NCI-H1417 treated with DMSO at 0.1 percent for 48 hours (cell line): ENCODE measurements at places on chromosomes 2 and 18.

- no peak for DNase-seq
These were observed 91.1 kb downstream of the MAP4K4 start for GRCh38 chr2:101788565-101788964.

DNA sequence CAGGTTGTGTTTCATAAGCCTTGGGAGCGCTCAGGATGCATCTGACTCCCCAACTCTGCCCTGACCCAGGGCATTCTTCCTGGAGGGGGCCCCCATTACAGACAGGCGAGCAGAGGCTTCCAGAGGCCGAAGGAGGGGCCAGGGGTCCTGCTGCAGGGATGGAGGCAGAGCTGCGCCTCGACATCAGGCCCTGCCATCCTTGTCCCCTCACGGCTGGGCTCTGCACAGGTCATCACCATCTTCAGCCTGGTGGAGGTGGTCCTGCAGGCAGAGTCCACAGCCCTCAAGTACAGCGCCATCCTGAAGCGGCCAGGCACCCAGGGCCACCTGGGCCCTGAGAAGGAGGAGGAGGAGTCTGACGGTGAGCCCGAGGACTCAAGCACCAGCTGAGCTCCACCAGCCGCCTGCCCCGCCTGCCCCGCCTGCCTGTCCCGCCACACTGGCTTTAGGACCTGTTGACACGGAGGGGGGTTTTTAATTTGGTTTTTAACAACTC, 42.3 kb upstream of the ALPP start:
- DNase-seq = no peak

- no peak for DNase-seq
These were observed 1173.6 kb upstream of the CHAC2 start for GRCh38 chr2:52594026-52594425.

DNA sequence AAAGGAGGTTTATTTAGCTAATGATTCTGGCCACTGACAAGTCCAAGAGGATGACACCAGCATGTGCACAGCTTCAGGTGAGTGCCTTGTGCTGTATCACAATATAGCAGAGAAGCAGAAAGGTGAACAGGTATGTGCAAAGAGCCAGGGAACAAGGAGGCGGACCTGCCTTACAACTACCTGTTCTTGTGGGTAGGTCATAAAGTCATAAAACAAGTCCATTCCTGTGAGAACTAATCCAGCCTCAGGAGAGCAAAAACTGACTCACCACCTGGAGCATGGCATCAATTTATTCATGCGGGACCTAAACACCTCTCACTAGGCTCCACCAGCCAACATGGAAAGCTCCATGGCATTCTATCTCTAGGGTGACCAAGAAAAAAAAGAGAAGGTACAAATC, 234.2 kb downstream of the ASXL3 start:
- no peak for DNase-seq

DNA sequence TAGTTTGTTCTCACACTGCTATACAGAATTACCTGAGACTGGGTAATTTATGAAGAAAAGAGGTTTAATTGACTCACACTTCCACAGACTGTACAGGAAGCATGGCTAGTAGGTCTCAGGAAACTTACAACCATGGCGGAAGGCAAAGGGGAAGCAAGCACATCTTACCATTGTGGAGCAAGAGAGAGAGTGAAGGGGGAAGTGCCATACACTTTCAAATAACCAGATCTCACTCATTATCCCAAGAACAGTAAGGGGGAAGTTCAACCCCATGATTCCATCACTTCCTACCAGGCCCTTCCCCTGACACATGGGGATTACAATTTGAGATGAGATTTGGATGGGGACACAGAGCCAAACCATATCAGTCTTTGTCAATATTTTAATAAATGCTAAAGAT, 5.0 kb upstream of the CRYGB start:
- DNase-seq = no peak

- no peak for DNase-seq
These were observed 12.9 kb downstream of the ALLC start for GRCh38 chr2:3670941-3671340.

DNA sequence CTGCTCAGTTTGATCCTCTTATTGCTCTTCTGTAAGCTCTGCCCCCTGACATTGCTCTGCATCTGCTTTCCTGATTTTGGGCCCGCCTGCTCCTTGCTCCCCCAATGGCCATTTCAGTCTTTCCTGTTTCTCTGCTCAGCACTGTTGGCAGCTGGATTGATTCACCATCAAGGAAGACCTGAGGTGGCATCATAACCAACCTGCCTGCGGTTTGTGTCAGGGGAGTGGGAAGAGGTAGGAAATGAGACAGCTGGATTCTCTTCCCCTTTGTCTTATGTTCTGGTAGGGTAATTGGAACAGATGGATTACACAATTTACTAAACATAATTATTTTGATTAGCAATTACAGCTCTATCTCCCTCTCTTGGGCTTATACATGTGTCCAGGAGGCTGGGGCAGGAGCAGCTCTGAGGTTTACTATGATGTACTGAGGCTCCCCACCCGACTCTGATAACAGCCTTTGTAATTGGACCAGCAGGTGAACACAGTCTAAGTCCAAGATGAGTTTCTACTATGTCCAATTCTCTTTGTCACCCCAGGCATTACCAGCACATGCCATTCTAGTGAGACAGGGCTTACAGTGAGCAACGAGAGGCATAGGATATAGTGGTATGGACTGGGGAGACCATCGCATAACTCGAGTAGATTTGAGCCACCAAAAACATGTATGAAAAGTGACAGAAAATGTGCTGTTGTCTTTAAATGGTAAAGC, 151.8 kb upstream of the MMADHC start:
- DNase-seq = no peak

- no peak for DNase-seq
These were observed 1224.8 kb upstream of the ZEB2 start for GRCh38 chr2:145744541-145745386.

DNA sequence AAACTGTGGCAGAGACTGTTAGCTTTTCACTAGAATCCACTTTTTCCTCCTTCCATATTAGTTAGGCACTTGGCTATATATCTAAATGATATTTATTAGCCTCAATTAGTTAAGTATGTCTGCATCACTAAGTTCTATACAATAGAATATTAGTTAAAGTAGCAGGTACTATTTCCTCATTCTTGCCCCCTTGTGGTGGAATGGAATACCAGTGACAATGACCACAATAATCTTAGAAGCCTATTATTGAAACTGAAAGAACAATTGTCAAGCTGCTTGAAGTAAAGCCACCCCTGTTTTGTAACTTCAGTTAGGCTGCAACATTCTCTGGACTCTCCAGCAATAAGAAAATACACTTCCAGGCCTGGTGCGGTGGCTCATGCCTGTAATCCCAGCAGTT, 476.3 kb upstream of the VWC2L start:
- no peak for DNase-seq

- DNase-seq = no peak
These were observed 99.0 kb upstream of the ACVR1C start for GRCh38 chr2:157727693-157728092.

- DNase-seq = no peak
These were observed 1.4 kb downstream of the AKAIN1 start for GRCh38 chr18:5195656-5196055.

GRCh38 chr2:20049637-20050036, 1.8 kb downstream of the LAPTM4A start:
- no peak for DNase-seq

GRCh38 chr18:54134053-54134452, 90.4 kb downstream of the MBD2 start:
- no peak for DNase-seq

GRCh38 chr2:111919365-111919764, 21.0 kb downstream of the MERTK start:
- no peak for DNase-seq

GRCh38 chr2:107242811-107243210, 356.8 kb upstream of the ST6GAL2 start:
- no peak for DNase-seq

- DNase-seq = peak; percentile 61
These were observed 128.3 kb upstream of the ATP5MC3 start for GRCh38 chr2:175309799-175310198.

DNA sequence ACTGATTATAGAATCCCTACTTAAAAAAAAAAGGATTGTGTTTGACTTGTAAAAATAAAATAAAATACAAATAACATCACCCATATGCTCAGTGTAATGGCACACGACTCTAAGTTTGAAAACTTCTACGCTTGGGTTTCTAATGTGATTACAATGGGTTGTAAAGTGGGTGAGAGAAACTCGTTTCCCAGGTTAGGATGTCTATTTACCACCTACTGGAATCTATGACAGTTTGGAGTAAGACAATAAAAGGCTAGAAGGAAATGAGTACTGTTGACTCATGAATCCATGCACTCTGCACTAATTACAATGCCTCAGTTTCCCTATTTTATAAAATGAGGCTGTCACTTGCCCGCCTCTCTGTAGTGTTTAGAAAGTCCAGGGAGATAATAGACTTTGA, 204.2 kb upstream of the FBXO11 start:
- DNase-seq = no peak

DNA sequence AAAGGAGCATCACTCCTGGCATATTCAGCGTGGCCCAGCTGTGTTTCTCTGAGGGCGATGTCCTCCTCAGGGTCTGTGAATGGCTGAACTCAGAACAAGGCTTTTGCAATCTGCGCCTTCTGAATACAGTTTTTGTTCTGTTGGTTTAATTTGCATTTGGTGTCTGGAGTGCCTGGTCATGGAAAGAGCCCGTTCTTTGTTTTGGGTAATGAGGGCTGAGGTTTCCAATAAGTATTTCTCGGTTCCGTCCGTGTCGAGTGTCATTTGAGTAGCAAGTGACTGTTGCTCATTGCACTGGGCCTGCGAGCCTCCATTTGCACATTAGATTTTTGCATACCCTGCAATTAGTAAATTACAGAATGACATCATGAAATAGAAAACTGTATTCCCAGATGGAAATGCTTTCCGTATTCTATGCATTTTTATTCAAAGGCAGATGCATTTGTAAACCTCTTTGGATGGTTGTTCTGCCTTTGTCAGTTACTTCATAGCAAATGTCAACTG, 57.3 kb downstream of the NEDD4L start:
- DNase-seq = no peak

GRCh38 chr2:158676696-158677095, 118.4 kb upstream of the DAPL1 start:
- no peak for DNase-seq

DNA sequence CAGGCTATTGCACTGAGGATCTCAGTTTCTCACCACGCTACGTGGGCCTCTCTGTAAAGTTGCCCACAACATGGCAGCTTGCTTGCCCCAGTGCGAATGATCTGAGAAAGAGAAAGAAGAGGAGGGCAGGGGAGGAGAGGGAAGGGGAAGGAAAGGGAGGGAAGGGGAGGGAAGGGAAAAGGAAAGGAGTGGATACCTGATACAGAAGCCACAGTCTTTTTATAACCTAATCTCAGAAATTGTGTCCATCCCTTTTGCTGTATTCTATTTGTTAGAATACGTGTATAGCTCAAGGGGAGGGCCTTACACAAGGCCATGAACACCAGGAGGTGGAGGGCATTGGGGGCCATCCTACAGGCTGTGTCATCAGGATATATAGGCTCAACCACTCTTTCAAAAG, 78.3 kb upstream of the PPP1CB start:
- no peak for DNase-seq
